ENCODE measurements at places on chromosomes 16 and 17. TPM values are rescaled to one million over a fixed set of nuclear protein-coding genes. Genes with fewer than 3 reads are reported as not detected.

Gene CES5A
- not detected for total RNA-seq

Gene HP
- not detected for total RNA-seq

Gene FSCN2
- total RNA-seq, result 2.0 TPM

Gene CRYM
- 2.3 TPM for total RNA-seq

Gene PPM1E
- 0.17 TPM for total RNA-seq

Gene PRSS22
- total RNA-seq, result not detected

Gene SHCBP1
- 41.3 TPM for total RNA-seq

Gene AANAT
- 0.17 TPM for total RNA-seq

All from smooth muscle cell of trachea (primary cell).